ENCODE measurements at places on chromosomes 11 and 22. TPM values are rescaled to one million over a fixed set of nuclear protein-coding genes. Genes with fewer than 3 reads are reported as not detected.

DNA sequence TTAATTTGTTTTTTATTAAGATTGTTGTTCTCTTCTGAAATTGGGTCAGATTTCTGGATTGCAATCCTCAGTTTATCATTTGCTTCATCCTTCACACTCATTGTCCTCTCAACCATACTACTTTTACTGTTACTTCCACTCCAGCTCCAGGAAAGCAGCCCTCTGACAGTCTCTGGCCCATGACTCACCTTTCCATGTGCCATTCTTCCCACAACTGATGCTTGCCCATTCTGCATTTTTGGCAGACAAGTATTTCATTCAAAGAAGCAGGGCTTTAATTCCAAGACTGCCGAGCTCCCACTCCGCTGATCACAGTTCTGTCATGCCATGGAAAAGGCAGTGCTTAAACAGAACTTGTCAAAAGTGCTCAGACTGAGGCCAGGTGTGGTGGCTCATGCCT is 139.2 kb downstream of the WNT11 start:
- DNase-seq, result no peak

GRCh38 chr11:47577460-47578041 is 1.2 kb downstream of the KBTBD4 start:
- DNase-seq, result peak; percentile 62

DNA sequence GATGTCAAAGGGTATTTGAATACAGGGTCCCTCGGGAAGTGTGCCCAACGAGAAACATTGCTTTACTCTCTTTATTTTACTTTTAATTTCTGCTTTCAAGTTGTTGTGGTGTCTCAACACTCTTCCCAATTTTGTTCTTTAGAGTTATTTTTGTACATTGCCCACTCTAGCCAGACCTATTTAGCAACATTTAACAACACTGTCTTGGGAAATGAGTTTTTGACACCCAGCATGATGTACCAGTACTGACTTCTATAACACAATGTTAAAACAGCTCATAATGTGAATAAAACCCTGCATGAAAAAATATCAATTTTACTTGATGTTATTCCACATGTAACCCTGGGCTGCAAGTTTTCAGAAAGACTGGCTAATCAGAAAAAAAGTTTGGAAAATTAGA is 350.2 kb upstream of the PITPNB start:
- DNase-seq, result no peak

GRCh38 chr22:22130953-22131608 is 113.5 kb upstream of the VPREB1 start:
- no peak for DNase-seq

The KIAA0930 gene
- 93.5 TPM for polyA plus RNA-seq

GRCh38 chr11:17978553-17979287 is 34.1 kb downstream of the SERGEF start:
- DNase-seq, result peak; percentile 32

The CHADL gene
- 0.96 TPM for polyA plus RNA-seq

DNA sequence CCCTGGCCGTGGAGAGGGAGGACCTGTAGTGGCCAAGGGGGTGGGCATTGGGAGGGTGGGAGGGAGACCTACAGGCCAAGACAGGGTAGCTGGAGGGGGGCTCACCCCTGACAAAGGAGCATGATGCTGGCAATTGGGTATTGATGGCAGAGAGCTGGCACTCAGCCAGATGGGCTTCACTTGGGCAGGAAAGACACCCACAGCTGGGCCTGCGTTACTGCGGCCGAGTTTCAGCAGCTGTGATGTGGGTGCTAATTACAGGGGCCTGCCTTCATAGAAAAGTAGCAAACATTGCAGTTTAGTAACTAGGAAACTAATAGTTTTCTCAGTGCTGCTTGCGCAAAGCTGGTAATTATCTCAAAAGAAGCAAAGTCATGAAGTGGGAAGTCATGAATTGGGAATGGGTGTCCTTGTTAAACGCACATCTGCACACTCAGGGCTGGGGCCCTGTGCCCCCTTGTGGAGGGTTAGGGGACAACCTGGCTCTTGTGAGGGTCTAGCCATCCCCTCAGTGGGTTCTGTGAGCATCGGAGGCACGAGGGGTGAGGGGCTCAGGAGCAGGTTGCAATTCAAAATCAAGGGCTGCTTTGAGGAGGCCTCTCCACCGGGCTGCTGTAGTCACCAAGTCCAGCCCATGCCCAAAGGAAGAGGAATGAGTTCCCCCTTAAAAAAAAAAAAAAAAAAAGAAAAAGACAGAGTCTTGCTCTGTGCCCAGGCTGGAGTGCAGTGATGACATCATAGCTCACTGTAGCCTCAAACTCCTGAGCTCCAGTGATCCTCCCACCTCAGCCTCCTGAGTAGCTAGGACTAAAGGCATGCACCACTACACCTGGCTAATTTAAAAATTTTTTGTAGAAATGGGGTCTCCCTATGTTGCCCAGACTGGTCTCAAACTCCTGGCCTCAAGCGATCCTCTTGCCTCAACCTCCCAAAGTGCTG is 24.4 kb upstream of the TXNRD2 start:
- no peak for DNase-seq

- no peak for DNase-seq
Measured at GRCh38 chr11:2586087-2586792, 113.6 kb downstream of the KCNQ1OT1 start.

The CRYBB1 gene
- polyA plus RNA-seq, result not detected

DNA sequence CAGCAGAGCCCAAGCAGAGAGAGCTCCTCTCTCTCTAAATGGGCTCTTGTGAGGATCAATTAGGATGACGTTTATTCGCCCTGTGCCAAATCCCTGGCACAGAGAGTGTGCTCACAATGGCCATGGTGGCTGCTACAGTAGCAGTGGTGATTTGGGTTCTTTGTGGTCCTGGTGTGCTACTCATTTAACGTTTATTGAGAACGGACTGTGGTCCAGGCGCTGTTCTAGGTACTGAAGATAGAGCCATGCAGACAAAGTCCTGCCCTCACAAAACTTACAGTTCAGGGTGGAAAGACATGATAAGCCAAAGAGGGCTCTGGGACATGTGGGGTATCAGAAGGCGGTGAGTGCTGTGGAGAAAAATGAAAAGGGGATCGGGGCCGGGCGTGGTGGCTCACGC is 5.3 kb downstream of the OTUB1 start:
- no peak for DNase-seq

DNA sequence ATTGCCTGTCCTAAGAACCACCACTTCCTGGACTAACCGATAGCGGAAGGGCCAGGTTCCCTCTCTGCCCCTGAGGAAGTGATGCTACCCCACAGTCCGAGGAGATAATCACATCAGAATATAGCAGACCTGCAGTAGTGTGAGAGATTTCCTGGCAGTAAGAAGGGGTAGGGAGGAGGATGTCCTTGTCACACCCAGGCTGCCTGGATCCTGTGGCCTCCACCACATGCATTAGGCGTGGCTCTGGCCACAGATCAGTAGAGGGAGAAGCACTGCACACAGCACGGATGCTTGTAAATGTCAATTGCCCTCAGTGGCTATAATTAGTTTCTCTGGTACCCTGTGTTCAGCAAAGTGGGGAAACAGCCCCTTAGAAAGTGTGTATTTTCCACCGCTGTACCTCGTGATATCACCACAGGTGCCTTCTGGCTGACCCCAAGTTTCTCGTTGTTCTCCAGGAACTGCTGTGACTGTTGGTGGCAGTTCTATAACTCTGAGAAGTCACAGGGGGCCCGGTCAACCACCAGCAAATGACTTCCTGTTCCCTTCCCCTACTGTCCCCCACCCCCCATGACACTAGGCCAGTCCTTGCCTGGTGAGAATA is 61.8 kb downstream of the UBASH3B start:
- DNase-seq, result no peak

GRCh38 chr22:33865996-33866395 is 54.3 kb downstream of the LARGE1 start:
- DNase-seq, result no peak

- DNase-seq, result peak; percentile 48
Measured at GRCh38 chr11:84780689-84781293, 846.4 kb downstream of the DLG2 start.

The CDC42EP2 gene
- polyA plus RNA-seq, result 26.2 TPM

GRCh38 chr22:24953384-24954113 is 1.0 kb downstream of the KIAA1671 start:
- no peak for DNase-seq
